ENCODE measurements at places on chromosomes 7 and 10.

GRCh38 chr10:119337796-119338432 lies 130.5 kb downstream of the GRK5 start:
- DNase-seq, result no peak

DNA sequence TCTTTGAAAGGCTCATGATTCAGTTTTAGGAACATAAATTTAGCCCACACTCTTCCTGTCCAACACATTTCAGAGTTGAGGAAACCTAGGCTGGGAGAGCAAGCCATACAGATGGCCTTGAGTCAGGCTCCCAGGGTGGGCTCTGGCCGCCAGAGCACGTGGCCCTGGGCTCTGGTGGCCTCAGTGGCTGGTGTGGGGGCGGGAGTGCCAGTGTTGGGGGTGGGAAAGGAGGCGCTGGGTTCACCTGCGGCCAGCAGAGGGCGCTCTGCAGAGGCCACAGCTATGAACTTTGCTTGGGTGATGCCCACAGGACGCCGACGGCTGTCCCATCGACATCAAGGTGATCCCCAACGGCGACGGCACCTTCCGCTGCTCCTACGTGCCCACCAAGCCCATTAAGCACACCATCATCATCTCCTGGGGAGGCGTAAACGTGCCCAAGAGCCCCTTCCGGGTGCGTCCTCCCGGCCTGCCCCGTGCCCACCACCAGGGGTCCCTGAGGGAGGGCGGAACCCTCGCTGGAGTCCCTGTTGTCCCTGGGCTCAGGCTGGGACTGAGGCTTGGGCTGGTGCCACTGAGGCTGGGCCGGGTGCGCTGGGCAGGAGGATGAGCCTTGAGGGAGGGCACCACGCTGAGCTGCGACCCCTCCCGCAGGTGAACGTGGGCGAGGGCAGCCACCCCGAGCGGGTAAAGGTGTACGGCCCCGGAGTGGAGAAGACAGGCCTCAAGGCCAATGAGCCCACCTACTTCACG lies 11.9 kb downstream of the FLNC start:
- no peak for DNase-seq

DNA sequence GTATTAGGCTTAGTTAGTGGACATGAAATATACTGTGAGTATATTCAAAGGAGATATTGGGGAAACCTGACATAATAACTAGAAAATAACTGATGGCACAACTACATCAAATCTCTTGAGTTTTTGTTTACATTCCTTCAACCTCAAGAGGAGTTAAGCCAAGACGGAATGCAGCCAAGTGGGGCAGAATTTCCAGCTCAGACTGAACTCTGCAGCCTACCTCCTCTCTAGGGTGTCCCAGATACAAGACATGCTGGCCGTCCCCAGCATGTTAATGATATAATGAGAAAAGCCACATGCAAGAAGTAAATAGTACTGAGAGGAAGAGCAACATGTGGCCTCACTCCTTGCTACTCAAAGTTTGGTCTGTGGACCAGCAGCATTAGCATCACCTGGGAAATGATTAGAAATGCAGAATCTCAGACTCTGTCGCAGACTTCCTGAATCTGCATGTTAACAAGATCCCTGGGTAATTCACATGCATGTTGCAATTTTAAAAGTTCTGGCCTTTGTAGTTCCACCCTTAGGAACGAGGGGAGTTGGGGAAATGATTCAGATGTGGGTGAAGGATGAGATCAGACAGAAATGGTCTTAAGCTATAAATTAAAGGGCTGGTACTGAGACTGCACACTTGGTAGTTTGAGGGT lies 118.4 kb upstream of the CACUL1 start:
- peak; percentile 34 for DNase-seq

DNA sequence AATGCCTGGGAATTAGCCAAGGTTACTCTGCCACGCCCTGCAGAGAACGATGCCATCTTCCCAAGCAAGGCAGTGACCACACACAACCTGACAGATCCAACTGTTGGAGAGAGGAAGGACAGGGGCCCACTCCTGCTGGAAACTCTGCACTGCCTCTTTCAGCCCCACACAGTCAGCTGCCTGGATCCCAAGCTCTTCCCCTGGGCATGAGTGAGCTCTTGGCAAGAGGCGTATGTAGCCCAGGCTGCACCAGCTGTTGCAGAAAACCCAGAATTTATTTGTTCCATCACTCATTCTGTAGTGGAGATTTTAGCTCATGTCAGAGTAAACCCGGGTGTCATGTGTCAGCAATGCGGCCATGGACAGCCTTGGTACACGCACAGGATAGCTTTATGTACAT lies 135.1 kb upstream of the TRIM24 start:
- DNase-seq, result no peak

- no peak for DNase-seq
Observed at GRCh38 chr10:68402276-68402675, 4.8 kb downstream of the RUFY2 start.

- peak; percentile 82 for DNase-seq
Observed at GRCh38 chr10:69769395-69769992, 32.2 kb upstream of the COL13A1 start.

DNA sequence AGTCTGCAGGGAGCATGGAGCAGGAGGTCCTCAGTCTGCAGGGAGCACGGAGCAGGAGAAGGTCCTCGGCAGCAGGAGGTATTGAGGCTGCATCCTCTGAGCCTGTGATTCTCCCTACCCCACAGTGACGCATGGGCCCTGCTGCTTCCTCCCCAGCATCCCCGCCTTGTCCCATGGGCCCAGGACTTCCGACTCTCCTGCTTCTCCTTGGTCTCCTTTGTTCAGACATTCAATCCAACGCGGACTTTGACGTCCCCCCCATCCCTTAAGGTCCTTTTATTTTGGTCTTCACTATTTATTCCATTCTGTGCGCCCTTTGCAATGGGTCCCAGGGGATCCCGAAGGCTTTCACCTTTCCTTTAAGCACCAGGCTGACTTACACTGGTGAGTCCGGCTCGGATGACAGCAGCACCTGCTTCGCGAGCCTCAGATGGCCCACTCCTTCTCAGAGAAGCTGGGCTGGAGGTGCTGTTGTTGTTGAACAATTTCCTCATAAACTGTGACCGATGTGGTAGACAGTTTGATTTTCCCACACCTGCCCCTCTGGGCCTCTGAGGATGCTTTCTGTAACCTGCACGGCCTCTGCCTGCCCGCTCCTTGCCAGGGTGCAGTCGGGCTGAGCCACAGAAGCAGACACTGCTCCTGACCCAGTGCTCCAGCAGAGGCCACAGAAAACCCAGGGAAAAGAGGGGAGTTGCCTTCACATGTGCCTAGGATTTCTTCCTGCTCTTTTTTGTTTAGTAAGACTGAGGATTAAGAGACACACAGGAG lies 407.2 kb upstream of the SHH start:
- DNase-seq, result no peak

DNA sequence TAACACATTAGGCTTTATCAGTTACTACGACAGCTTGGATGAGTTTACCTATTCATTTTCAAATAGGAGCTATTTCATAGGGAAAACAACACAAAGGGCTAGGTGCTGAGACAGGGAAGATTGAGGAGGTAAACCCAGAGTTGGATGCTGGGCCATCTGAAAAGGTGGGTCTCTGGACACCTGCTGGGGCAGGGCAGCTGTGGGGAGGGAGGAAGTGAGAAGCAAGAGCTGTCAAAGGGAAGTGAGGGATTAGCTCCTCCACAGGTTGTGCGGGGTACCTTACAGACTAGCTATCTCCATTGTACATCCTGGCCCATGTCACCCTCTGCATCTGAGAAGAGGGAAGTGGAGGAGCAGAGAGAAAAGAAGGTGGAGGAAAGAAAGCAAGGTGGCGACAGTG lies 48.9 kb downstream of the BLNK start:
- DNase-seq, result no peak

GRCh38 chr10:97328646-97329453 lies 5.7 kb downstream of the FRAT2 start:
- DNase-seq, result no peak

- no peak for DNase-seq
Observed at GRCh38 chr7:88072715-88073055, 138.6 kb downstream of the ADAM22 start.

- DNase-seq, result no peak
Observed at GRCh38 chr10:23110722-23111516, 15.5 kb downstream of the MSRB2 start.

GRCh38 chr10:62853710-62854109 lies 37.5 kb upstream of the EGR2 start:
- no peak for DNase-seq

DNA sequence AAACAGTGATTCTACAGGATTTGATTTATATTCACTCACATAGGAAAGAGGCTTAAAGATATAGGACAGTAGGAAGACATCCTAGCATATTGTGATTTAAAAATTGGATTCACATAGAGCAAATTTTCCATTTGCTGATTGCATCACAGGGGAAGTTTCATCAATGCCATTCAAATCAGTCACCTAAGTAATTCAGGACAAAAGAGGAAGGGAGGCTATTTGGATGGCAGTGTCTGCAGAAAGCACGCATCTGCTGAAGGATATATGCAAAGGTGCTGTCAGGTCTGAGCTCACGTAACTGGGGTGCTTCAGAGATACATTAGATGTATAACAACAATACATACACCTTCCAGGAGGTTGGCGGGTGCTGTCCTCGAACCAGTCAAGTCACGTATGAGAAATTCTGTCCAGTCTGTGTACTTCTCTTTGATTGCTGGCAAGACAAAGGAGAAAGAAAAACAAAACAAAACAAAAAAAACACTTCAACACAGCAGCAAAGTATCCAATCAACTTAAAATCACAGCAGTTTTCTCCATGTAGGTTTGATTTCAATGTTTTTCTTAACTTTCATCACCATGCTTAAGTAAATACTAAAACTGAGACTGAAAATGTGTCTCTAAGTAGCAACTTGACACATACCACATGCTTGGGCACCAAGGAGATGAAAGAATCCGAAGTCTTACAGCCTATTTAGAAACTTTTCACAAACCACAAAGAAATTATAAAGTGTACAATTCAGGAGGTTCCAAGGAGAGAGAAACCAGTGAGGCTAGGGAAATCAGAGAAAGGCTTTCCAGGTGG lies 125.1 kb downstream of the SFMBT2 start:
- DNase-seq, result no peak

GRCh38 chr7:20954711-20955619 lies 168.3 kb upstream of the SP8 start:
- no peak for DNase-seq

- DNase-seq, result no peak
Observed at GRCh38 chr7:66187905-66188304, 17.2 kb upstream of the TPST1 start.

GRCh38 chr7:81926154-81926553 lies 156.3 kb upstream of the HGF start:
- DNase-seq, result no peak

DNA sequence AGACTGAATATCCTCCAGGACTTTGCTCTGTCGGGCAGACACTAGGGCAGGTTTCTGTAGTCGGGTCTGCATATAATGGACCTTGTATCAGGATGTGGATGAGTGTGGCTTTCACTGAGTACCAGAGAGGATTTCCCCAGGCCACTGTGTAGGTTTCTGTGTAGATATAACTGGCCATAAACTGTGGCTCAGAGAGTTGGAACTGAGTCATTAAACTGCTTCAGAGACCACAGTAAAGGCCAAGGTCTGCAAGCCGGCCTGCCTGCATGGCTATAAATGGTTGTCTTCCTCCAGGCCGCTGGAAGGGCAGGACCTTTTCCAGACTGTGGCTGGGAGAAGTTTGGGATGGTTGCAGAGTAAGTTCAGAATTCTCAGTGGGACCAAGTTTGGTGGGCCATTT lies 16.9 kb downstream of the ZNF92 start:
- no peak for DNase-seq

- DNase-seq, result no peak
Observed at GRCh38 chr10:110784198-110784597, 87.5 kb upstream of the PDCD4 start.

DNA sequence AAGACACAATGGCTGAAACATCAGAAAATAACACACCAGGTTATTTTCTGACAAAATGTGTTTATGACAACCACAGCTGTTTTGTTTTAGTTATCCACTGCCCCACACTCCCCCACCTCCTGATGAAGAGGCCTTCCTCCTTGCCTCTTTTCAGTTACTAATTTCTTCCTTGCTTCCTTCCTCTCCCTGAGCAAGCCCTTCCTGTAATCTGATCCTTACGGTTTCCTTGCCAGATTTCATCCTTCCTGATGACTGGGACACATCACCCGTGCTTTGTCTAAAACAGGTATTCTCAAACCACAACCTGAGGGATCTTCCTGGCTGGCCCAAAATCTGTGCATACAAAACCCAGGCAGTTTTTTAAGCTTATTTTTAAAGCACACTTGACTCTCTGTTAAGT lies 39.4 kb downstream of the CHST15 start:
- DNase-seq, result peak; percentile 86

GRCh38 chr10:72321248-72322029 lies 33.3 kb downstream of the DNAJB12 start:
- no peak for DNase-seq

DNA sequence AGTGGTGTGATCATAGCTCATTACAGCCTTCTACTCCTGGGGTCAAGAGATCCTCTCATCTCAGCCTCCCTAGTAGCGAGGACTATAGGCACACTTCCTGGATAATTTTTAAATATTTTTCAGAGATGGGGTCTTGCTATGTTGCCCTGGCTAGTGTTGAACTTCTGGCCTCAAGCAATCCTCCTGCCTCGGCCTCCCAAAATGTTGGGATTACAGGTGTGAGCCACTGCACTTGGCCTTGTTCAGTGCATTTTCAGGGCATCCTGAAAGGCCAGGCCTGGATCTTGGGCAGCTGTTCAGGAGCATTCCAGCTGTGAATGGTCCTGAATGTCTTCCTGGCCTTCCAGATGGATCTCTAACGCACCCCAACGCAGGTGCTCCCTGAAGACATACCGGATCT lies 95.7 kb downstream of the PFKFB3 start:
- no peak for DNase-seq

- peak; percentile 20 for DNase-seq
Observed at GRCh38 chr7:92589056-92589455, 1.1 kb downstream of the FAM133B start.

DNA sequence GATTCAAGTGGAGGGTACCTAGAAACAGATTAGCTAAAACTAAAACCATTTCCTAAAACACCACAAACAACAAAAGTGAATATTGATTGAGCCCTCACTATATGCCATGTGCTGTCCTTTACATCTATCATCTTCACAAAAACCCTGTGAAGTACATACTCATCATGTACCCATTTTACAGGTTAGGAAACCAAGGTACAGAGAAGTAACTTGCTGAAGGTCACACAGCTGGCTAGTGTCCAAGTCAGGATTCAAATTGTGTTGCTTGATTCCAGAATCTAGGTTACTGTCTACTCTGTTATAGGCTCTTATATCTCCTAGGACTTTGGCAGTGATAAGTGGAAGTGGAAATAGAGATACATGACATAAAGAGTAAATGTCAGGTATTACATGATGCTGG lies 463.8 kb downstream of the LRMDA start:
- DNase-seq, result no peak

- DNase-seq, result no peak
Observed at GRCh38 chr10:50592961-50593418, 30.8 kb downstream of the SGMS1 start.

- peak; percentile 23 for DNase-seq
Observed at GRCh38 chr7:129225206-129225930, 538 bp downstream of the AHCYL2 start.

DNA sequence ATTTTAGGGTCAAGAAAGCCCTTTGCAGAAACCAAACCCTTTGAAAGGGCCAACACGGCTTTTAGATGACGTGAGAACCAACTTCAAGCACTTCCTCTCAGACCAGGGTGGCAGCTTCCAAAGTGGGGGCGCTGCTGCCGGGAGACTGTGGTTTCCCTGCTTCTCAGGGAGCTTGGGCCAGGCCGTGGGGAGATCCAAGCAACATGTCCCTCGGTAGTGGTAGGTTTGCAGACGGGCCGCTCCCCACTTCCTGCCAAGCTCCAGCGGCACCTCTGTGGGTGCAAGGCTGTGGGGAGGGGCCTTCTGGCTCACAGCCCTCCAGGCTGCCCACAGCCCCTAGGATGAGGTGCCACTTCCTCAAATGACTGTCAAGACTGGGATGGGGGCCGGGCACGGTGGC lies 132.4 kb downstream of the FAM53B start:
- no peak for DNase-seq

All from RWPE1 (cell line).